Right atrium auricular region (tissue), 2 donors: ENCODE measurements at places on chromosomes 1 and 21. TPM values are rescaled to one million over a fixed set of nuclear protein-coding genes. Genes with fewer than 3 reads are reported as not detected.

- H3K27ac ChIP-seq = no peak overlapping the region
- H3K4me3 ChIP-seq = no peak overlapping the region
- H3K4me1 ChIP-seq = peaks cover 30% of the 10 kb centered on the region
- peaks cover 72% of the 10 kb centered on the region for H3K36me3 ChIP-seq
- H3K27me3 ChIP-seq = no peaks in the 10 kb centered on the region
These were observed 10.9 kb downstream of the UBE2J2 start for GRCh38 chr1:1262758-1263157.

DNA sequence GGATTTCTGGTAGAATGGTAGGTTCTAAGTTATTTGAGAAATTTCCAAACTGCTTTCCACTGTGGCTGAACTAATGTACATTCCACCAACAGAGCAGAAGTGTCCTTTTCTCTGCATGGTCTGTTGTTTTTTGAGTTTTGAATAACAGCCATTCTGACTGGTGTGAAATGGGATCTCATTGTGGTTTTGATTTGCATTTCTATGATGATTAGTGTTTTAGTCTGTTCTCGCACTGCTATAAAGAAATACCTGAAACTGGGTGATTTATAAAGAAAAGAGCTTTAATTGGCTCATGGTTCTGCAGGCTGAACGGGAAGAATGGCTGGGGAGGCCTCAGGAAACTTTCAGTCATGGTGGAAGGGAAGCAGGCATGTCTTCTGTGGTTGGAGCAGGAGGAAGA, 80.3 kb downstream of the SDCCAG8 start:
- no peaks in the 10 kb centered on the region for H3K27me3 ChIP-seq
- peaks cover 34% of the 10 kb centered on the region for H3K36me3 ChIP-seq
- H3K4me1 ChIP-seq = no peaks in the 10 kb centered on the region
- H3K27ac ChIP-seq = no peak overlapping the region

DNA sequence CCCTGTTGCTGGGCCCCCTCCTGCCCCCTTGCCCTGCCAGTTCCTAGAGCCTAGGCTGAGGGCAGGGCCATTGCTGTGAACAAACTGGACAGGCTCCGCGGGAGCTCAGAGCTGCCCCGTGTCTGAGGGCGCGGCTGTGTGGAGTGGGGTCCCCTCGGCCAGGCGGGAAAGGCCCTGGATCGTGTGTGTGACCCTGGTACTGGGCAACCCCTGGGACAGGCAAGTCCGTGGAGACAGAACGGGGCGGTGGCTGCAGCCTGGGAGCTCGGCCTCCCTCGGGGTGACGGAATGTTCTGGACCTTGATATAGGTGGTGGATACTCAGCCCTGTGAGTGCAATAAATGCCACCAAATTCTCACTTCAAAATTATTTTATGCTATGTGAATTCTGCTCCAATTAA, 27.7 kb upstream of the C1orf159 start:
- H3K4me3 ChIP-seq = no peak overlapping the region
- H3K4me1 ChIP-seq = no peaks in the 10 kb centered on the region

- DNase-seq = no peak
- H3K27me3 ChIP-seq = no peaks in the 10 kb centered on the region
- no peak overlapping the region for H3K4me3 ChIP-seq
- H3K4me1 ChIP-seq = no peaks in the 10 kb centered on the region
- peaks cover 28% of the 10 kb centered on the region for H3K36me3 ChIP-seq
These were observed 58.5 kb downstream of the ATF6 start for GRCh38 chr1:161824618-161825017.

DNA sequence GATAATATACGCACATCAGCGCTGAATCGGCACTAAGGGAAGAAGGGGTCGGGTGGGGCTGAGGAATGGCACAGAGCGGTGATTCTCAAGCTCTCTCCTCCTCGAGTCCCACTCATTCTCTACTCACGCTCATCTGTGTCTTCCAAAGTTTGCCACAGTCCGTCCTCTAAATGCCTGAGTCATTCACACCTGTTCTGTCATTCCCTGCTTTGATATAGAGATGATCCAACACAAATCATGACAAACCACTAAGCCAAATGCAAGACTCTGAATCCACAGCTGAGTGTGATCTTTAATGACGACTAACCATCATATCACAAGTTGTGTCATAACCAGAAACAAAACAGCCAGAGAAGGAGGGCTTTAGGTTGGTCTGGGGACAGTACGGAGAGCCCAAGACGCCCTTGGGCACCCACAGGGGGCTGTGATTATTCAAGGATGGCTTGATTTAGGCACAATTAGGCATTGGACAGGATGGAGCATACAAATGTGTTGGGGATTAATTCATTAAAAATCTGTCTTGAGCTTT, 501.5 kb downstream of the KIF26B start:
- H3K4me3 ChIP-seq = no peak overlapping the region
- H3K4me1 ChIP-seq = peaks cover 6% of the 10 kb centered on the region
- H3K27me3 ChIP-seq = no peaks in the 10 kb centered on the region
- no peak overlapping the region for H3K27ac ChIP-seq

The NHLH1 gene
- not detected for total RNA-seq
